ENCODE measurements at places on chromosomes 4 and X.

DNA sequence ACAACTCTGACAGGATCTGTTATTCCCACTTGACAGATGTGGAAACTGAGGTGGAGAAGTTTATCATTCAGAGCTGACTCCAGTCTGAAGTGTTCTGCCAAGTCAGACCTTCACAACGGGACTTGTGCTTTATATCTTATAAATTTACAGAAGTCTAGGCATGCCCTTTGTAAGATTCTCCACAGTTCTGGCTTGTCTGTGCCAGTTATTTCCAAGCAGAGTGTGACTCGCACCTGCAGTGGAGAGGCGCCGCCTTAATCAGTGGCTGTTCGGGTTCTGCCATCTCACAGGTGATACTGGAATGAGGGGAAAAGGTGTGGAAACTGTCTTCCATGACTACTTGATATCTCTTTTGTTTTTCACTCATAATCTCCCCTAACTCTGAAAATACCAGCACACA is 63.2 kb downstream of the CPEB2 start:
- DNase-seq: no peak

DNA sequence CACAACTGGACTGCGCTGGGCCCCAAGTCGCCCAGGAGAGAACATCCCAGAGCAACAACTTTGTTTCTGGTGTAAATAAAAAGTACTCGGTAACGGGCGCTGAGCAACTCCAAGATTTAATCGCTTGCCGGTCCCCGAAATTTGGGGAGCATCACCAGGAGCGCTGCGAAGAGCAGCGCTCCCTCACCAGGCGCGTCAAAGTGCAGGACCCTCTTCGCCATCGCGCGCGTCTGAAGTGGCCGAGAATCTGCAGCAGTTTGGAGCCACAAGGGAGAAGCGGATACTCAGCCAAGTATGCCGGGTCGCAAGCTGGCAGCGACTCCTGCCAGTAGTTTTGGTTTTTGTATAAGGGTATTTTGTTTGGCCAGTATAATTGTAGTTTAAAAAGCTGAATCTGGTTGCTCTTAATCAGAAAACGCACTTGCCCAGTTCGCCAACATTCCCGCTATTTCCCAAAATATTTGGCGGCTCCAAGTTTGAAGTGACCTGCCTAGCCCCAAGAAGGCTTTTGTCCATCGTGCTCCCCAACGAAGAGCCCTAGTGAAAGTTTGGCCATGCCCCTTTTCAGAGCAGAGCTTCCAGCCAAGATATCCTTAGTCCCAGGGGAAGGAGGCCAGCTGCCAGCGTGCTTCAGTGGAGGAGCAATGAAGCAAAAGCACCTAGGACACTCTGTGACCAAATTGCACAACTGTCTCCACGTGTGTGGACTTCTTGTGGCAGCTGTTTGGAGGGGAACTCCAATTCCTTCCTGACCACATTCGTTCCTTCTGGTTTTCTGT is 557 bp upstream of the KDR start:
- DNase-seq: no peak

DNA sequence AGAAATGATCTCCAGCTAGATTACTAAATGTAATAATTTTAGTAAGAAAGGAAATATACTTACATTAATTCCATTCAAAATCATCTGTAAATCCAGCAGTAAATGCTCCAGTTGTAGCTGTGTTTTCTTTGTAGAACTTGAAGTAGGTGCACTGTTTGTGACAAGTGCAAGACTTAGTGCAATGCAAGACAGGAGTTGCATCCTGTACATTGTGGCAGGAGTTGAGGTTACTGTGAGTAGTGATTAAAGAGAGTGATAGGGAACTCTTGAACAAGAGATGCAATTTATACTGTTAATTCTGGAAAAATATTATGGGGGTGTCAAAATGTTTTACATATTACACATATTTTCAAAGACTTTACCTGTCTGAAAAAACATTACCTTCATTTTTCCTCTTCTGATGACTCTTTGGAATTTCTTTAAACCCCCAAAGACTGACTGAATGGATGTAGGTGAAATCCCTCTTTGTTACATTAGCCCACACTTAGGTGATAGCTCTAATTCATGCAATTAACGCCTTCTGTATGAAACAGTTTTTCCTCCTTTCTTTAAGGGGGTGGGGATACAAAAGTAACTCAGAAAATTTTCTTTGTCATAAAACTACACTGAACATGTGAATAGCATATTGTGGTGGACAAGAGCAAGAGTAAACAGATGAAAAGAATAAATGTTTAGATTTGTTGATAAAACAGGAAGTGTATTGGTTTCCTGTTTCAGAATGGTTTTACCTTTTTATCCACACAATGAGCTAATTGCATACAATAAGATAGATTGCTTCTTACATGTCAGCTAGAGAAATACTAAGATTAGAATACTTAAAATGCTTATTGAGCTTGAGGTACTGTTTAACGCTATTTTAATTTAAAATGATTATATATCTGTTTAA is at the start of gene IL2:
IL2 (minus strand) TSS at position 495 of the 886 bp plus-strand sequence; CDS start at position 210, 285 bp downstream.
- no peak for DNase-seq

DNA sequence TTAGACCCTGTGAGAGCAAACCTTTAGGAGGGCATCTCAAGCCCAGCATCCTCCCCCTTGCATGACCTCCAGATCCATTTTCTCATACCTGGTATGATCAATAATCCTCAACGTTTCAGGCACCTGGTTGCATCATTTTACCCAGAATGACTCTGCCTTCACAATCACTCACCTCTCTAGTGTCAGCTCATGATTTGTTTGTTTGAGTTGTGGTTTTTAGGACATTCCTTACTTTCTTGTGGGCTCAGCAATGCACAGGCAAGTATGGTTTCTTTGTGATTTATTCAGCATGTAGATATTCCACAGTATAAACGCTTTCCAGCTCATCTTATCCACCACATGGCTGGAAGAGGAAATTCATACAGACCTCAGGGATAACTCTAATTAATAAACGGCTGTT is 93.6 kb upstream of the CPEB2 start:
- no peak for DNase-seq

GRCh38 chrX:71057848-71058530 is 10.1 kb downstream of the SNX12 start:
- no peak for DNase-seq

- no peak for DNase-seq
Measured at GRCh38 chr4:67371615-67372014, 173.7 kb downstream of the CENPC start.

Measured in stimulated activated CD4-positive, alpha-beta T cell treated with anti-CD3 and anti-CD28 coated beads, Interleukin-1b, Interleukin-23, amount 100 ng/mL, for 1 hour (primary cell).